ENCODE measurements at places on chromosomes 2 and 18.

DNA sequence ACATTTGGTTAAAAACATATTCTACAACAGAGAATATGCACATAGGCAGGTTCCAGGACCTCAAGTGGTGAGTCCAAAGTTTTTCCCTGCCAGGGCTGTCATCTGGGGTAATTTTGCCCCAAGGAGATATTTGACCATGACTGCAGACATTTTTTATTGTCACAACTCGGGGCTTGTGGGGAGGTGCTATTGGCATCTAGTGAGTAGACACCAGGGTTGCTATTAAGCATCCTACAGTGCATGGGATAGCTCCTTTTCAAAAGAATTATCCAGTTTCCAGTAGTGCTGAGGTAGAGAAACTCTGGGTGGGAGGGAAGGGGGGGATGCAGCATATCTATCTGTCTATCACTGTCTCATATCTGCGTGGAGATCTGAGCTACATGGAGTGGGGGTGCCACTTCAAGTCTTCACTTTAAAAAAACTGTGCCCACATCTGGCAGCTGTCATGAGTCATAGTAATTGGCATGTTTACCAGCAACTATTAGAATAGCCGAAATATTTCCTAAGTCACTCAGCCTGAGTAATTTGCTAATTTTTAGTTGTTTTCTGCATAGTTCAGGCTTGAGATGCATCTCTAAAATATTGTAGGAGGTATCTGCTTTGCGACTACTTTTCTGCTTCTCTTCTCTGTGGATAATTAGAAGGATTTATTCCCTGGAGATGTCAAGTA, 254.0 kb upstream of the RBMS1 start:
- DNase-seq: no peak

GRCh38 chr2:126835831-126836230, 62.9 kb upstream of the TEX51 start:
- no peak for DNase-seq

DNA sequence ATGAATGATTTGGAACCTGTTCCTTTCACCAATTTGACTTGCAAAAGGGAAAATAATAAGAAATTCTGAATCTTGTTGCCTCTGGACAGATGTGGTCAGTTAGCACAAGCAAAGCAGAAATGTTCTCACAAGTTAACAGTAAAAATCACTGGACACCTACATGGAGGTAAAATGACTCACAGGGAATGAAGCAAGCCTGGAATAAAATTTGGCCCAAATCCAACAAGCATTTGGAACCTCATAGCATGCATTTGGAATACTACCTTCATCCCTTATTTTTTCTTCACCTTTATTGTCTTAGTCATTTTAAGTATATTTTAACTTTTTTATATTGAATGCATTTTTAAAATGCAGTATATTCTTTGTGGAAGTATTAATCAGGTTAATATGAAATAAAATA, 602.9 kb downstream of the ARHGAP15 start:
- no peak for DNase-seq

- DNase-seq: no peak
Measured at GRCh38 chr2:237968048-237968862, 1.4 kb downstream of the UBE2F start.

GRCh38 chr2:105307550-105307949, 22.0 kb downstream of the TGFBRAP1 start:
- DNase-seq: no peak

- DNase-seq: no peak
Measured at GRCh38 chr2:21281791-21282514, 158.2 kb downstream of the TDRD15 start.

- DNase-seq: no peak
Measured at GRCh38 chr2:164677733-164678132, 56.5 kb upstream of the GRB14 start.

DNA sequence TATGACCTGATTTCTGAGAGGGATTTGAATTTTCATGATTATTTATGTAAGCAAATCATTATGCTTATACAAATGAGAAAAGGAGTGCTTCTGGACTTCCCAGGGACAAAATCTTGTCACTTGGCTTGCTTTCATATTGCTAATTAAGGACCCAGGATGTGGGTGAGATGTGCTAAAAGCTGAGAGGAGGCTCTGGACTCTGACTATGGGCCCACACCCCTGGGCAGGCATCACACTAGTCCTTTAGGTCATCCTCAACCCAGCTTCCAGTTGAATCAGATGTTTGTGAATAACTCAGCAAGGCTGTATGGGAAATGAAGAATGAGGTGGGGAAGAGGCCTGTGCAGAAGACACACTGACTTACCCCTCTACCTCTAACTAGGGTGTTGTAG, 11.9 kb downstream of the IL1B start:
- no peak for DNase-seq

GRCh38 chr18:73752546-73752945, 395.1 kb downstream of the FBXO15 start:
- DNase-seq: no peak

GRCh38 chr2:159050426-159050825, 82.0 kb downstream of the TANC1 start:
- DNase-seq: no peak

GRCh38 chr2:138718405-138718804, 61.8 kb downstream of the NXPH2 start:
- DNase-seq: no peak

DNA sequence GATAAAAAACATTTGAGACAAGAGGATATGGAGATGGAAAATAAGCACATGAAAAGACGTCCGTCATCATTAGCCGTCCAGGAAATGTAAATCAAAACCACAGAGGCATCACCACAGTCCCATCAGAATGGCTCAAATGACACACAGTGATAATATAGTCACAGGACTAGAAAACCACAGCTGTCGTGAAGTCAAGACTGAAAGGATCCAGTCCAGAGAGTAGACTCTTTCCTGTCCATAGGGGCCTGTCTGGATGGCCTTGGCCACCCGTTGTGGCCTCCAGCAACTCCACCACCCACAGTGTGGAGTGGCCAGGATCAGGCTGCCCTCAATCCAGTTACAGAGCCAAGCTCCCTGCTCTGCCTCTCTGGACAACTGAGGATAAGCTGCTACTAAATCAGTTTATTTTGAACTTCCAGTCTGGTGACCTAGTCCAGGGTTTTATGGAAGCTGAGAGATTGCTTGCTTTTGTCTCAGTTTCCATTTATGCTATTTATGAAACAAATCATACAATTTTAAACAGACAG, 60.4 kb downstream of the RHOB start:
- no peak for DNase-seq

GRCh38 chr2:127358044-127358443, 29.7 kb downstream of the MAP3K2 start:
- DNase-seq: no peak

DNA sequence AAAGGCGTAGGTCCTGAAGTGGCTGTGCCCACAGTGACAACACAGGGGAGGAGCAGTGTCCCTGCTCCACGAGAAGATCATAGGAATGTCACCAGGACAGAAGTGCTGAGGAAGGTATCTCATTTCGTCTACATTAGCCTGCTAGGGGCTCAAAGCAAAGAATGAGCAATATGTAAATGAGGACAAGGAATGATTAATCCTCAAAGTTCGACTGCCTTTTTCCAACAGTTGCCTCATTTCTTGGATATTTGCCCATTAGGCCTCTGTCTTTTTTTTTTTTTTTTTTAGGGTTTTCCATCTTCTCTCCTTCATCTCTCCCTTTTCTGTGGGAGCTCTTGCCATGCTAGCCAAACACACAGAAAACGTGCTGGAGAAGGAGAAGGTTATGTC, 105.2 kb upstream of the ARHGAP28 start:
- DNase-seq: no peak

GRCh38 chr2:98556344-98557033, 51.8 kb downstream of the COA5 start:
- DNase-seq: no peak

GRCh38 chr2:102442967-102443828, 20.2 kb downstream of the IL18RAP start:
- peak; percentile 6 for DNase-seq

GRCh38 chr2:177740700-177741099, 331.9 kb downstream of the PDE11A start:
- no peak for DNase-seq

GRCh38 chr2:181396256-181397123, 60.7 kb upstream of the ITGA4 start:
- DNase-seq: no peak

- no peak for DNase-seq
Measured at GRCh38 chr2:239692362-239692851, 291.6 kb upstream of the HDAC4 start.

- DNase-seq: no peak
Measured at GRCh38 chr2:7868836-7869235, 813.0 kb upstream of the ID2 start.

GRCh38 chr2:8159966-8160603, 521.8 kb upstream of the ID2 start:
- DNase-seq: no peak

- DNase-seq: no peak
Measured at GRCh38 chr2:160465406-160465805, 28.2 kb downstream of the RBMS1 start.

DNA sequence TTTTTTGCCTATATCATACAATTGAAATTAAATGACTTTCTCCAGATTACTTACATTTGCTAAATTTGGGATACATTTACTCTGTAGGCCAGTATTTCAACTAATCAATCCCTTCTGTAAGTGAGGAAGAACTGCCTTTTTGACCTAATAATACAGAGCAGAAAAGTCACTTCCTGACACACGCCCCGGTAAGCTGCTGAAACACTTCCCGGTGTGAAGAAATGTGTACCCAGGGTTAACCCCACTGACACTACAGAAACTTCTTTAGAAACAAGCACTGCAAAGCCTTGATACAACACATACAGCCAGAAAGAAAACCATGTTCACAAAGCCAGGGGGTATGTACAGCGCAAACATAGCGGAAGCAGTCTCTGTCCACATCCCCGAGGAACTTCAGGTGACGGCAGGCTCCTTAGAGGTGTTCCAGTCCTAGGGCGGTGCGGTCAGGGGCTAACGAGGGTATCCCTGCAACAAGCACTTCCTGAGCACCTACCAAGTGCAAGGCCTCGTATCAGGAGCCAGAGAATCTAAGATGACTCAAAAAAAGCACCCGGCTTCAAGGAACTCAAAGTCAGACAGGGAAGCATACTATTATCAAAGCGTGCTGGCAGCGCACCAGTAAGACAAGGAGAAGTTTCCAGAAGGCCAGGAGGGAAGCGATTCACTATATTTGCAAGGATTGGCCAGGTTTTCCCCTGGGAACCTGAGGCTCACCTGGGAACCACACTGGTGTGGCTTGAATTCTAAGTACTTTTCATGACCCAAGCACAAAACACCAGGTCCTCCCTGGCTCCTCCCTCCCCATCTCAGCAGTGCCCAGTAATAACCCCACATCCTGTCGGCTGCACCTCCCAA, 46.6 kb downstream of the ZNF516 start:
- DNase-seq: no peak

GRCh38 chr2:30450025-30450424, 3.0 kb downstream of the LCLAT1 start:
- DNase-seq: no peak

GRCh38 chr2:134175834-134176233, 78.0 kb upstream of the MGAT5 start:
- DNase-seq: no peak

DNA sequence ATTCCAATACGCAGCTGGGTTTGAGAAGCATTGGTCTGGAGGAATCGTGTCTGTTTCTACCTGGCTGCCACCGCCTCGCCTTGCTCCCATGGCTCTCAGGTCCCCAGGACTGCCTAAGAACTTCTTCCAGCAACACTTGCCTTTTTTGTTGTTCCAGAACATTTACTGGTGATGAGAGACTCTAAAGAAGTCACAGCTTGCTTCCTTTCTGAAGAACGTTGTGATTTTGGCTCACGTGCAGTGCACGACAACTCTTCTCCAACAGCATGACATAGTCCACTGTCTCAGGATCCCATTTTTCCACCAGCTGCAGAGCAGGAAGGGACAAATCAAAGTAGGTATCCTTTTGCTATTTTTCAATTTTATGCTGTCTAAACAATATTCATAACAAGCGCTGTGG, 940.9 kb downstream of the SLC4A3 start:
- DNase-seq: no peak

- DNase-seq: no peak
Measured at GRCh38 chr18:62954366-62954765, 239.0 kb downstream of the PHLPP1 start.

DNA sequence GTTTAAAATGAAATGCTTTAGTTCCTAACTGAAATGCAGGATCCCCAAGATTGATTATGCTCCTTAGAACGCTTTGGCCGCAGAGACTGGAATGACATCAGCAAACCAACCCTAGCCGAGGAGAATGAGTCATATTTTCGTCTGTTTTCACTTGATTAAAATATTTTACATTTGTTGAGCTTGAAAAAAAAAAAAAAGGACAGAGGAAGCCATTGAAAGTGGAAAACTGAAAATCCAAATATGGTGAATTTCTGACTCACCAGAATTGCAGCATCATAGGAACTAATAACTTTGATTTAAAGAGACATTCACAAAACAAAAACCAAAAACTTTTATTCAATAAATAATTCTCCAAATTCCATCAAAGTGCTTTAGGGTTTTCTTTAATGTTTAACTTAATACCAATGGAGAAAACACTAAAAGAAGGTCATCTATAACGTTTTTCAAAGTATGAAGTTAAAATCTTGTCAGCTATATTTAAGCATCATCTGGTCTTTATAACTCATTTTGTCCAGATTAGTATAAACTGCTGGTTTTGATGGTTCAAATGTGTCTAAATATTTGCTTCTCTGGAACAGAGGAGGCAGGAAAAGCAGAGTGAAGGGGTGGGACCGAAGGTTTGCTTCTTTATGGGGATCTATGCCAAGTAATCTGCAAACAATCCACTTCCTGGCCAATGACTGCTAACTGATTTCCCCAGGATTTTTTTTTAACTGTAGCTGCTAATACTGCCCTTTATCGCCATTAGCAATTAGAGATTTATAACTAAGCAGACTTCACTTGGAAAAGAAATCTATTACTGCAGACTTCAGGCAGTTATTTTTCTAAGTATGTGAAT, 30.9 kb upstream of the COL5A2 start:
- DNase-seq: no peak

DNA sequence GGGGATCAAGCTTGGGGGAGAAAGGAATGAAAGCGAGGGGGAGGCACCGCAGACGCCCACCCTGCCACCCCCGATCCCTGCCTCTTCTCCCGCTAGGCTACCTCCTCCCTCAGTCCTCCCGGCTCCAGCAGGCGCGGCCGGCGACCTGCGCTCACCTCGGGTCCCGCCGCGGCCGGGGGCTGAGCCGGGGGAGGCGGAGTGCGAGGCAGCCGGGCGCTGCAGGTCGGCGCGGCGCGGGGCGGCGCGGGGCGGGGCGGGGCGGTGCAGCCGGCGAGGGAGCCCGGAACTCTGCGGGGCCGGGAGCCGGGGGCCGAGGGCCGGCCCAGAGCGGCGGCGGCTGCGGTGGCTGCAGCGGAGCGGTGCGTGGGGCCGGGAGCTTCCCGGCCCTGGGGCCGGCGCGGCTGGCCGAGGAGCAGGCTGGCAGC, 477 bp downstream of the ACVR1 start:
- DNase-seq: no peak

DNA sequence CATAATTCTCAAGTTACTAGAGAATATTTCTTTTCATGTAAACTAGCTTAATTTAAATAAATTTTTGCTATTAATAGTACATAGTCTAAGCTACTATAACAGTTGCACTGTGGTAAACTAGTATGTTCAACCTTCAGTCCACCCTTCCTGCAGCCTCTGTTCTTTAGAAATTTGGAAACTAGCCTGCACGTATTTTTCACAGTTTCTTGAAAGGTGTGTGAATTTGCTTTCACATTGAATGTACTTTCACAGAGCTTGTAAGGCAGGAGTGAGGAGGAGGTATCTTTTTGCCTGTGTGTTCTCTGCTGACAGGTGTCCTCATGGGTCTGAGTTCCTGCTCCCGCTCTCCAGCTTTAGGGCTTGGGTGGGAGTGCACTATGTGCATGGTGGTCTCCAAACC, 117.5 kb downstream of the ATP9B start:
- no peak for DNase-seq

All from stimulated activated CD8-positive, alpha-beta memory T cell treated with anti-CD3 and anti-CD28 coated beads, Interleukin-2, amount 100 ng/mL, for 48 hours (primary cell).